ENCODE measurements at places on chromosomes 2 and 18. TPM values are rescaled to one million over a fixed set of nuclear protein-coding genes. Genes with fewer than 3 reads are reported as not detected.

NAT8 gene
- total RNA-seq, result not detected

ITGA6 gene
- 20.9 TPM for total RNA-seq

CNRIP1 gene
- total RNA-seq, result 15.1 TPM

KCNG2 gene
- total RNA-seq, result not detected

ALPP gene
- not detected for total RNA-seq

ARL6IP6 gene
- total RNA-seq, result 43.5 TPM
